Neural progenitor cell (in vitro differentiated cells): ENCODE measurements at places on chromosomes 12 and 14. TPM values are rescaled to one million over a fixed set of nuclear protein-coding genes. Genes with fewer than 3 reads are reported as not detected.

DNA sequence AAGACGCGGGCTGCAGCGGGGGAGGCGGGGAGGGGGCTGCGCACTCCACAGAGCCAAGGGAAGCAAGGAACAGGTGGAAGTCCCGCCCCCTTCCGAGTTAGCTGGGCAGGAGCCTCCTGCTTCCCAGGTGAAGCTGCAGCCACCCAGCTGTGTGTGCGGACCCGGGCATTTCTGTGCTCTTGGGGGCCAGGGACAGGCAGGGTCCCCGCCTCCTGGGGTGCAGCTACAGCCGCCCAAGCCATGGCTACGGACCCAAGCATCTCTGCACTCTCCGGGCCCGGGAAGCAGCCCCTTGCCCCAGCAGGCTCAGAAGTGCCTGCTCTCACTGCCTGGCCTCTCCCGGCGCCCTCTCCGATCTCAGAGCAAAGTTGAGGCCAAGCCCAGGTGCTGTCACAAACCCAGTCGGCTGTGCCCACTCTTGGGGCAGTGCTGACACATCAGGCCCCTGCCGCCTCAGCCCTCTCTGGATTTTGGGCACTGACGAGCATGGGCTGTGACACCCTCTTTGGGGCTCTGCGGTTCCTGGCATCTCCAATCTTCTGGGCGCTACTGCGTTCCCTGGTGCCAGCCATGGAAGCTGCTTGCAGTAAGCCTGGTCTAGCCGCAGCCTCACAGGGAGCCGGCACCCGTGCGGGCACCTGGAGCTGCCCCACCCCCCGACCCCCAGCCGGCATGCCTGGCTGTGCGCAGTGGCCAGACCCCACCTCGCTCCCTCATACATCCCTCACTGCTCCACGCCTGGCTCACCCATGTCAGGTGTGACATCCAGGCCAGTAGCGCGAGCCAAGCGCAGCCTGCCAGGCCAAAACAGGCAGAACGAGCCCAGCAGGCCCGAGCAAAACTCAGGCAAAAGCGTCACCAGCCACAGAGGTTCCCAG lies 8.5 kb upstream of the MGAT4C start:
- H3K36me3 ChIP-seq = no peaks in the 10 kb centered on the region
- DNase-seq = peak; percentile 36
- no peaks in the 10 kb centered on the region for H3K4me1 ChIP-seq
- peak overlapping the region; percentile 32 for H3K4me3 ChIP-seq
- no peaks in the 10 kb centered on the region for H3K27me3 ChIP-seq
- no peak overlapping the region for H3K27ac ChIP-seq

DNA sequence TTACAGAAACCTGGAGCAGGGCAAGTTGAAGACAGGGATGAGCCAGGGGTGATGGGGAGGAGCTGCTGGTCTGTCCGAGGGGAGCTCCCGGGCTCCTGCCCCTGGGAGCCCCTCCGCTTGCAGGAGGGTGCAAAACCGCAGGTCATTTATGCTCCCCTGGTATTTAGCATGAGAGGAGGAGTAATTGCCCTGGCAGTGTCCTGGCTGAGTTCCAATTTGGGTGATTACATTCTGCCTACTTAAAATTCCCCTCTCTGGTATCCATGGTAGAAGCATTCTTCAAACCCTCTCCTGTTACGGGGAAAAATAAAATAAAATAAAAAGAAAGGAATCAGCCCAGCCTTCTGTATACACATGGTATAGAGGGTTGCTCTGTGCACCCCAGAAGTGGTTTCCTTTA lies 61.7 kb upstream of the VRK1 start:
- no peak for DNase-seq
- no peak overlapping the region for H3K27ac ChIP-seq

DNA sequence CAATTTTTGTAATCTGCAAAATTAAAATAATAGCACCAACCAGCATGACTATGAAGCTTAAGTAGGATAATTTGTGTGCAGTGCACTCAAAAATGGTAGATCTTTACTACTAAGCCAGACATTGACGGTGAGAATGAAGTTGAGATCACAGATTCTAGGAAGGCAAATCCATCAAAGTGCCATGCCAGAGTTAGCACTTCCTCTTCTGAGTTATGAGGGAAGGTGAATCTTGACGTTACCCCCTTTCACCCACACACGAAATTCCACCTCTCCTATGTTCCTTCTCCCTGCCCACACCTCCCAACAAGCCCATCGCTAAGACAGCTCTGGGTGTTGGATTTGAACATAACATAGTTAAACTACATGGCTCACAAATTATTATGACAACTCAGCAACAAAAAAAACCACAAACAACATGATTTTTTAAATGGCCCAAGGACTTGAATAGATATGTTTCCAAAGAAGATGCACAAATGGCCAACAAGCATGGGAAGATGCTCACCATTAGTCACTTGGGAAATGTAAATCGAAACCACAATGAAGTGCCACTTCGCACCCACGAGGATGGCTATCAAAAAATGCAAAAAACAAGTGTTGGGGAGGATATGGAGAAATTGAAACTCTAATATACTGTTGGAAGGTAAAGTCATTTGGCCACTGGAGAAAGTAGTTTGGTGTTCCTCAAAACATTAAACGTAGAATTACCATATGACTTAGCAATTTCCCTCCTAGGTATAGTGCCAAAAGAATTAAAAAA lies 119.3 kb upstream of the RAP1B start:
- H3K27ac ChIP-seq = no peak overlapping the region
- no peak overlapping the region for H3K4me3 ChIP-seq
- no peaks in the 10 kb centered on the region for H3K27me3 ChIP-seq
- H3K36me3 ChIP-seq = no peaks in the 10 kb centered on the region
- H3K4me1 ChIP-seq = no peaks in the 10 kb centered on the region

DNA sequence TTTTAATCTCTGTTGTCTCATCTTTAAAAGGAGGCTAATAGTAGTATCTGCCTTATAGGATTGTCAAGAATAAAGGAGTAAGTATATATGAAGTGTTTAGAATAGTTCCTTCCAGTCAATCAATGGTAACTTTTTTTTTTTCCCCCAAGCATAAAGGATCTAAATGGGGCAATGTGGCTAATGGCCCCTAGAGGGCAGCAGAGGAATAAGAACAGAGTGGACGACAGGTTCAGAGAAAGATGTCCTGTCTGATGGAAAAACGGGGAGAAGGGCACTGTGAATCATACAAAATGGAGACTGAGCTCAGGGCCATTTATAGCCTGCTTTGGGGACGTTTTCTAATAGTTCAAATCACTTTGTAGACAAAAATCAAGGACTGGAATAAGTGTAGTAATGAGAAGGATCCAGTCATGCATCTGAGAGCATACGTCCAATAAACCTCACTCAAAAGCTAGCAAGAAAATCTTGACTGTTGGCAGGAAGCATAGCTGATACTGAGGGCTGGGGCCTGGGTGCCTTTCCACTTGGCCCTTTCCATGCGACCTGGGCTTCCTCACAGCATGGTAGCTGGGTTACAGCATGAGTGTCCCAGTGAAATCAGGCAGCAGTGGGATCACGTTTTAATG lies 51.3 kb downstream of the IFNG-AS1 start:
- no peak overlapping the region for H3K4me3 ChIP-seq
- H3K27me3 ChIP-seq = no peaks in the 10 kb centered on the region
- H3K4me1 ChIP-seq = no peaks in the 10 kb centered on the region
- peak; percentile 82 for DNase-seq
- no peaks in the 10 kb centered on the region for H3K36me3 ChIP-seq
- H3K27ac ChIP-seq = no peak overlapping the region

DNA sequence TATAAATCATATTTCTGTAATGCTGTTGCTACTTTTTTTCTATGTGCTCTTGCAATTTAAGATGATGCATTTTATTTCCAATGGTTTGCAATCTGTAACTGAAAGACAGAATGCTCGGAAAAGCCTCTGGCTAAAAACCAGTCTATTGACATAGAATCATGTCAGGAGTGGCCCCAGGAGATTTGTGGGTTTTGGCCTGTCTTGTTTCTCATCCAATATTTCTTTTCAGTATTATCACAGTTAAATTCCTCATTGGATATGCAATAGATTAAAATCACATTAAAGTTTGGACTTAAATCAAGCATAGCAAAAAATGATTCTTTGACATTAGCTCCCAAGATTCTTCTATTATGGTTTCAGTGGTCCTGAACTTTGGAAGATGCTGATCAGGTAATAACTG lies 19.1 kb upstream of the SLC38A2 start:
- DNase-seq = no peak
- H3K27me3 ChIP-seq = no peaks in the 10 kb centered on the region
- peaks cover 25% of the 10 kb centered on the region for H3K4me1 ChIP-seq
- H3K27ac ChIP-seq = no peak overlapping the region
- H3K36me3 ChIP-seq = no peaks in the 10 kb centered on the region
- H3K4me3 ChIP-seq = no peak overlapping the region

Gene BTG1
- total RNA-seq = 25.2 and 45.1 TPM in 2 replicates

Gene MIP
- 0.03 TPM in 1 of 2 replicates, not detected in the other for total RNA-seq

Gene FLRT2
- total RNA-seq = 8.5 and 8.7 TPM in 2 replicates
